ENCODE measurements at places on chromosomes 3 and 15.

DNA sequence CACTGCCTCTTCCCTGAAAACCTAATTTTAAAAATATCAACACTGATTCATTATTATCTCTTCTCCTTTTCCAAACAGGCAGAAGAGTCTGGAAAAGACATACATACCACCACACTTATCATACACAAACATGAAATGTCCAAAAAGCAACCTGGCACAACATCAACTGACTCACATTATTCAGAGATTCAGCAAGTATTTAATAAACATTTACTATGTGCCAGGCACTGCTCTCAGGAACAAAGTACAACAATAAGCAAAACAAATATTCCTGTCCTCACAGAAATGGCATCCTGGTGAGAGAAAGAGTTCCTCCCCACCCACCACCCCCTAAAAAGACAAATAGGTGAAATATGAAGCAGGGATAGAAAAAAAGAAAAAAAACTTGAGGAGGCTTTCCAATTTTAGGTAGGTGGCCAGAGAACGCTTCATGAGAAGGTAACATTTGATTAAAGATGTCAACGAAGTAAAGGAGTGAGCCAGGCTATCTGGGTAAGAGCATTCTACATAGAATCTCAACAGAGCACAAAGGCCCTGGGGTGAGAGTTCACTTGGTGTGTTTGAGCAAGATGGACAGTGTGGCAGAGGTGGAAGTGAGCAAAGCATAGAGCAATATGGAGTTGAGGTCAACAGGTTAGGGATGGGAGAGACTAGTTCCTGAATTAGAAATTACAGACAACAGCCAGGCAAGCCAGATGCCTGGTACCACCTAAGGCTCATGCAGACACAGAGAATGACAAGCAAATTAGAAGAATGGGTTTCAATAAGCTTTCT lies 141.7 kb downstream of the OSBPL10 start:
- DNase-seq, result no peak

GRCh38 chr15:99956820-99957641 lies 223.8 kb upstream of the LYSMD4 start:
- DNase-seq, result no peak

DNA sequence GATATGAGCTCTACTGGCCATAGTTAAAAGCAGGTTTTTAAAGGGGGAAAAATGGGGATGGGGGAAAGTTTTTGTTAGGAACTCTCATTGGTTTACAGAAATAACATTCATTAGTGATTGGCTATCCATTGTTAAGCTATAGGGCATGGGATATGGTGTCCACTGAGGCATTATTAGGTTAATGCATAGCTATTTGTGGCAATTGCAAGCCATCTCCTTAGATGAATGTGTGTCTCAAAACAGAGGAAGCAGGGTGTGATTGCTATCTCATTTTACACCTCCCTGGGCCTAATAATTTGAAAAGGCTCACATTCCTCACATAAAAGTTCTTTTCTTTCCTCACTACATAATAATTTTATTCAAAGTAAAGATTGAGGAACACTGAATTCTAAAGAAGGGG lies 396.6 kb downstream of the TAFA4 start:
- no peak for DNase-seq

GRCh38 chr3:124952282-124952855 lies 17.8 kb upstream of the MUC13 start:
- no peak for DNase-seq

GRCh38 chr3:39203402-39203801 lies 11.0 kb upstream of the XIRP1 start:
- DNase-seq, result no peak

DNA sequence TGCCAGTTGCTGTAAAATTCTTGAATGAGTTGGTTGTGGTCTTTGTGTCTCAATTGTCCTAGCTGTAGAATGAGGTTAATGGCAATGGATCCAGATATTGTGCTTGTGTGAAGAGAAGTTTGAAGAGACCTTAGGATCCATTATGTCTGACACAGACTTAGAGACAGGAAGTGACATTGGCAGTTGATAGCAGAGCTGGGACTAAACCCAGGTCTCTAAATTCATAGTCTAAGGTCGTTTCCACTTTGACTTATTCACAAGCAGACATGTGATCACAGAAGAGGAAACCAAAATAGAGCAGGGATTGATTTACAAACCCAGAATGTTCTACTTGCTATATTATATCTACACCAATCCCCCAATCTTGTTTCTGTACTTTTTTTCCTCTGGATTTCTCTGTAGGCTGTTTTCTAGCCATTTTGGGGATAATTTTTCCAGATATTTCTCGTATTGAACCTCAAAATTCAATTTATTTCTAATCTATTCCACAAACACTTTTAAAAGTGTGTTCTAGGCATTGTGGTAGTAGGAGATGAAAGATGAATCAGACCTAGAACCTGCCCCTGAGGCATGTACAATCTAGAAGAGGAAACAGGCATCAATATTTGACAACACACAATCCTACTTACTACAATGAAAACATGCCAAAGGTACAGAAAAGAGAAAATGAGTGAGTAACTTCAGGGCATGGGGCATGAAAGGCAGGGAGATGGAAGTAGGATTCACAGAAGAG lies 123.3 kb downstream of the NFKBIZ start:
- no peak for DNase-seq

GRCh38 chr3:53044711-53045517 lies 959 bp downstream of the SFMBT1 start:
- DNase-seq, result peak; percentile 43
